K562 (cell line): ENCODE measurements at places on chromosomes 2 and 18.

DNA sequence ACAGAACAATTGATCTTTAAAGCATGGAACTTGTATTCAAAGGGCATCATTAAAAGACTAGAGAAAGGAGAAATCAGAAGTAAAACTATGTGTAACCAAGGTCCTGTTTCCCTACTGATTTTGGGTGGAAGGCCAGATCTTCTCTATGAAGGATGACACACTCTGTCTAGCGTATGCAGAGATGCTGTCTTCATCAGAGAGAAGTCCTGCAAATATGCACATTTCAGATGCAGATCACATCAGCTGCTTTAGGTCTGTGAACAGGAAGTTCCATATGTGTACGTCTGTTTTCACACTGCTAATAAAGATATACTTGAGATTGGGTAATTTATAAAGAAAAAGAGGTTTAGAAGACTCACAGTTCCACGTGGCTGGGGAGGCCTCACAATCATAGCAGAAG is 857.3 kb downstream of the CNTNAP5 start:
- no peaks in the 10 kb centered on the region for H3K36me3 ChIP-seq
- H3K27me3 ChIP-seq: no peaks in the 10 kb centered on the region
- DNase-seq: no peak
- no peak overlapping the region for H3K27ac ChIP-seq

DNA sequence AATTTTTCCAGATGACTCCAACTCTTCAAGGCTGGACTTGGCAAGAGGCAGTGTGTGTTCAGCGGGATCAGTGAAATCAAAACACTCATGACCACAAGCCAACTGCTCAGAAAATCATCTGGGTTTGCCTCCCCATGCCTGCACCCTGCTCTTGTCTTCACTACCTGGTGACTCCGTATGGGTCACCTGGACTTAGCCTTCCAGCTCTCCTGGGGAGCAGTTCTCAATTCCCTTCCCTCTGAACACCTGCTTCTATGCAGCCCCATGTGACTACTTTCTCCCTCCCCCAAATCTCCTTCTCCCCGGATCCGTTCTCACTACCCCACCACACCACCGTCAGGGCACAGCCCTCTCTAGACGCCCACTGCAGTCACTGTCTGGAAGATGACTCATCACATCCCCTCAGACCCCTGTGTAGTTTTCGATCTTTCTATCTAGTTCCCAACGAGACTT is 130.2 kb upstream of the ID2 start:
- H3K4me3 ChIP-seq: no peak overlapping the region
- no peaks in the 10 kb centered on the region for H3K36me3 ChIP-seq
- peaks cover 6% of the 10 kb centered on the region; the same call in 2 of the 3 replicates for H3K4me1 ChIP-seq

DNA sequence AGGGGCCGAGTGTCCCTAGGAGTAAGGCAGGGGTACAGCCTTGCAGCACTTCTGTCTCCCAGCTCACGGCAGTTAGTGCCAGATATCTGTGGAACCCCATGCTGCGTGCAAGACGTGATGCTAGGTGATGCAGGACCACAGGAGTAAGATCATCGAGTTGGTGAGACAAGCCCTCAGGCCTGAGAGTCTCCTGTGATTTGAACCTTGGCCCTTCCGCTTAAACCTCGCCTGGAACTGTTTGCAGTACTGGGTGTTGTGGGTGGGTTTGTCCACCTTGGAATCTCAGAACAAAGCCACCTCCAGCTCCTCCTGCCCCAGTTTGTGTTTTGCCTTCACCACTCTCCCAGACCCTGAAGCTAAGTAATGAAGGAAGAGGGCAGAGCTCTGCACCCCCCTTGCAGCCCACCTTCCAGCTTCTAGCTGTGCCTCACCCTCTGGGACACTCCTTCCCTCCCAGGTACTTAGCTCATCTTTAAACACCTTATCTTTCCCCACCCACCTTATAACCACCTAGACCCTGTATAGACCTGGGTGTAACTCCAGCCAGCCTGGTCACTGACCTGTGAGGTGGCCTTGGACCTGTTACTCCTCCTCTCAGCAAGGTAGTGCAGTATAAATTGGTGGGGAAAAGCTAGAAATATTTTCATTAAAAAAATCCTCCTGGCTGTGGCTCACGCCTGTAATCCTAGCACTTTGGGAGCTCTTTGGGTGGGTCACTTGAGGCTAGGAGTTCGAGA is 6.6 kb downstream of the CNNM4 start:
- no peaks in the 10 kb centered on the region for H3K36me3 ChIP-seq
- H3K27ac ChIP-seq: no peak overlapping the region
- DNase-seq: no peak
- no peak overlapping the region for H3K4me3 ChIP-seq
- H3K27me3 ChIP-seq: no peaks in the 10 kb centered on the region

DNA sequence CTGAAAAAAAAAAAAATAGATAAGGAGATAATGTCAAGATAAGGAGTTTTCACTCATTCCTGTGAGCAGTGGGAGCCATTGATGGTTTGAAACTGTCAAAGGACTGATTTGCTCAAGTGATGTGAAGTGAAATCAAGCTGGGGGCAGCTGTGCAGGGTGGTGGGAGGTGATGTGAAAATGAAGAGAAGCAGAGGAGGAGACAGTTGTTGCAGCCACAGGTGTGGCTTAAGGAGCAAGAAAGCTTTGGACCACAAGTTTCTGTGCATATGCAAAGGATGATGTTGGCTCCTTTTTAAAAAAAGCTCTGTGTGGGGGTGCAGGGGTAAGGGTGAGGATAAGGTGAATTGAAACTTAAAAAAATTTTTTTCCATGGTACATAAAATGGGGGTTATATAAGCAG is 8.3 kb downstream of the EFR3B start:
- no peak overlapping the region for H3K4me3 ChIP-seq
- H3K27ac ChIP-seq: no peak overlapping the region
- peaks cover 6% of the 10 kb centered on the region; the same call in 1 of the 3 replicates for H3K27me3 ChIP-seq
- no peak for DNase-seq
- H3K36me3 ChIP-seq: no peaks in the 10 kb centered on the region
- no peaks in the 10 kb centered on the region for H3K4me1 ChIP-seq

DNA sequence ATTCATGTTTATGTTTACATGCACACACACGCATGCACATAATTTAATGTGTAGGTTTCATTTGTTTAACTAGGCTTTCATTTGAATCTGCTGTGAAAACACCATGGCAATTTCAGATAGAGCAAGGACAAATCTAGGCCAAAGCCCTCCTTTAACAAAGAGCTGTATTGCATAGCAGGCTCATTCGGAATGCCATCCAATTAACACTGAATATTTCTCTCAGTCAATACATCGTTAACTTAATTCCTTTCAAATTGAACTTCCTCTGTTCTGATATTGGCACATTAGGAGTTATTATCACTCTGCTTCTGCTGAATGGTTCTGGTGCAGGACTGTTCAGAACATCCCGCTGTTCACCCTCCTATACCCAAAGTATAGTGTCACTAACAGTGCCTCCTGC is 435.1 kb upstream of the CDH20 start:
- no peak overlapping the region for H3K27ac ChIP-seq
- H3K27me3 ChIP-seq: no peaks in the 10 kb centered on the region
- H3K4me3 ChIP-seq: no peak overlapping the region

DNA sequence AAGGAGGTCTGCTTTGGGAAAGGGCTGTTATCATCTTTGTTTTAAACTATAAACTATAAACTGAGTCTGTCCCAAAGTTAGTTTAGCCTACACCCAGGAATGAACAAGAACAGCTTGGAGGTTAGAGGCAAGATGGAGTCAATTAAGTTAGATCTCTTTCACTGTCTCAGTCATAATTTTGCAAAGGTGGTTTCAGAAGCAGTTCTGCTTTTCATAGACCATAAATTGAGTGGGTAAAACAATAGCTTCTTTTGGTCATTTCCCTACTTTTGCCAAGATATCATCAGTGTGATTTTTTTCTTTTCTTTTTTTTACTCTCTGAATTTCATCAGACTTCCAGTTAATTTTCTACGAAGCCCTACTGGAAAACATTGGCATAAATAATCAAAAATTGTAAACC is 117.0 kb downstream of the AP1S3 start:
- H3K36me3 ChIP-seq: no peaks in the 10 kb centered on the region; the same call in 2 of the 3 replicates
- no peaks in the 10 kb centered on the region for H3K27me3 ChIP-seq
- no peak overlapping the region for H3K27ac ChIP-seq
- H3K4me3 ChIP-seq: no peak overlapping the region
- H3K4me1 ChIP-seq: no peaks in the 10 kb centered on the region

DNA sequence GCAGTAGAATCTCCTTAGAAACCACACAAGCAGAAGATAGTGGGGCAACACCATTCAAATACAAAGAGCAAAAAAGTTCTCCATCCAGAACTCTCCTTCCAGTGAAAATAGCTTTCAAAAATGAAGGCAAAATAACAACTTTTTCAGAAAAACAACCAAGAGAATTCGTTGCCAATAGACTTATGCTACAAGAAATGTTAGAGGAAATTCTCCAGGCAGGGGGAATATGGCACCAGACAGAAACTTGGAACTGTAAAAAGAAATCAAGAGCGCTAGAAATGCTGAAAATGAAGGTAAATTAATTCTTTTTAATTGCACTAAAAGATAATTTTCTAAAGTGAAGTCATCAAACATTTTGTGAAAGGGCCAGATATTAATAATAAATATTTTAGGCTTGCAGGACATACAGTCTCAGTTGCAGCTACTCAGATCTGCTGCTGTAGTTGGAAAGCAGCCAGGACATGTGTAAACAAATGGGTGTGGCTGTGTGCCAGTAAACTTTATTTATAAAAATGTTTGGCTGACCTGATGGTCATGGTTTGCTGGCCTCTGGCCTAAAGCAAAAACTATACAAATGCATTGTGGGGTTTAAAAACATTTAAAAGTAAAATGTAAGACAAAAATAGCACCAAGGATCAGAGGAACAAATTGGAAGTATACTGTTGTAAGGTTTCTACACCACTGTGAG is 73.7 kb upstream of the TGFA start:
- H3K36me3 ChIP-seq: no peaks in the 10 kb centered on the region
- H3K4me3 ChIP-seq: no peak overlapping the region
- no peak overlapping the region for H3K27ac ChIP-seq
- H3K4me1 ChIP-seq: peaks cover 5% of the 10 kb centered on the region; the same call in 2 of the 3 replicates

DNA sequence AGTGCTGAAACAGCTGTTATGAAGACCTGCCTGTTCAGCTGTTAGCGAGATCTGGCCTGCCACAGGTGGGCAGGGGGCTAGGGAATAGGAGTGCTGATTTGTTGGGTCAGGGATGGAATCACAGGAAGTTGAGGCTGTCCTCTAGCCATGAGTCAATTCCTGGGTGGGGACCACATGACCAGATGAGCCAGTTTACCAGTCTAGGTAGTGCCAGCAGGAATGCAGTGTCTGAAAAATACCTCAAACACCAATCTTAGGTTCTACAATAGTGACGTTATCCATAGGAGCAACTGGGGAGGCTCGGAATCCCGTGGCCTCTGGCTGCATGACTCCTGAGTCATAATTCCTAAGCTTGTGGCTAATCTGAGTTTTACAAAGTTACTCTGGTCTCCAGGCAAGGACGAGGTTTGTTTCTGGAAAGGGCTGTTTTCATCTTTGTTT is 44.9 kb downstream of the DYSF start:
- H3K4me1 ChIP-seq: no peaks in the 10 kb centered on the region
- H3K36me3 ChIP-seq: no peaks in the 10 kb centered on the region
- no peak overlapping the region for H3K4me3 ChIP-seq
- no peaks in the 10 kb centered on the region for H3K27me3 ChIP-seq
- no peak overlapping the region for H3K27ac ChIP-seq

DNA sequence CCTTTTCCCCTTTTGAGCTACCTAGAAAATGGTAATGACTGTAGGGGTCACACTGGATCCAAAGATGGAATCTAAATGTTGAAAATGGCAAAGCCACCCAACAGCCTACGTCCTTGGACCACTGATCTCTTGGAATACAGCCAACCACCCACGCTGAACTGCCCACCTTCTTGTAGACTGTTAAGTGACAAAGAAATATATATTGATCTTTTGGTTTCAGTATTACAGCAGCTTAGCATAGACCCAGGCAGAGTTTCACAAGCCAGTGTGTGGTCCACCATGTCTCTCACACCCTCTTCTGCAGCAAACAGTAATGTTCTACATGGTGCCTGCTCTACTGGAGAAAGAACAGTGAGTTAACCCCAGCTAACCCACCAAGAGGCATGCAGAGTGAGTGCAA is 20.2 kb downstream of the CACNB4 start:
- no peak overlapping the region for H3K27ac ChIP-seq
- H3K4me3 ChIP-seq: no peak overlapping the region
- no peaks in the 10 kb centered on the region for H3K4me1 ChIP-seq
- no peak for DNase-seq
- H3K27me3 ChIP-seq: peaks cover 3% of the 10 kb centered on the region; the same call in 1 of the 3 replicates

GRCh38 chr18:31402026-31402373 is 25.4 kb downstream of the DSG4 start:
- H3K4me1 ChIP-seq: no peaks in the 10 kb centered on the region
- no peak overlapping the region for H3K27ac ChIP-seq
- H3K27me3 ChIP-seq: no peaks in the 10 kb centered on the region
- no peak overlapping the region for H3K4me3 ChIP-seq

GRCh38 chr2:204695506-204695905 is 150.2 kb downstream of the PARD3B start:
- no peak for DNase-seq
- H3K36me3 ChIP-seq: no peaks in the 10 kb centered on the region
- no peak overlapping the region for H3K27ac ChIP-seq

DNA sequence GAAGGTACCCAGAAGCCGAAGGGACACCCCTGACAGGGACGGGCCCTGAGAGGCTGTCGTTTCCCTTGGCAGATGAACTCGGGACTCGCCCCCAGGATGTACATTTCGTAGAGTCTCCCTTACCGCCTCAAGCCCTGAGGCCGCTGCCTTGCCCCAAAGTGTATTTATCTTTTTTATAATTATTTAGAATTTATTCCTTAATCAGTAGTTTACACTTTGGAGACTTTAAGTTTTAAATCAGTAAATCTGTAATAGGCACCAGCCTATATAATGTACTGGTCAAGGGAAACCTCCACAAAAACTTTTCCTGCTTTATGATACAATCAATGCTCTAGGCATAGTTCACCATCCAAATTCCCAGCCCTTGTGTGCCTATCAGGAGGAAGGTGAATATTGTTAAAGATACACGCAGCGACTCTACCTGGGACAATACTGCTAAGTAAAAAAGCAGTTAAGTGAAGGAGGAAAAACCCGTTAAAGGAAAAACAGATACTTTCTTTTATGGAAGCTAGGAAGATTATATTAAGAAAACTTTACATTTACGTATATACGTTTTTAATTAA is 848 bp downstream of the VRK2 start:
- H3K27ac ChIP-seq: peak overlapping the region; percentile 93
- peak overlapping the region; percentile 66 for H3K4me3 ChIP-seq
- peaks cover 20% of the 10 kb centered on the region; the same call in 2 of the 3 replicates for H3K36me3 ChIP-seq
- H3K4me1 ChIP-seq: peaks cover 17% of the 10 kb centered on the region
- no peak for DNase-seq
